ENCODE measurements at places on chromosomes 3 and 15.
A peak's percentile ranks its signal among the peaks of the same experiment; 100 is the strongest.

DNA sequence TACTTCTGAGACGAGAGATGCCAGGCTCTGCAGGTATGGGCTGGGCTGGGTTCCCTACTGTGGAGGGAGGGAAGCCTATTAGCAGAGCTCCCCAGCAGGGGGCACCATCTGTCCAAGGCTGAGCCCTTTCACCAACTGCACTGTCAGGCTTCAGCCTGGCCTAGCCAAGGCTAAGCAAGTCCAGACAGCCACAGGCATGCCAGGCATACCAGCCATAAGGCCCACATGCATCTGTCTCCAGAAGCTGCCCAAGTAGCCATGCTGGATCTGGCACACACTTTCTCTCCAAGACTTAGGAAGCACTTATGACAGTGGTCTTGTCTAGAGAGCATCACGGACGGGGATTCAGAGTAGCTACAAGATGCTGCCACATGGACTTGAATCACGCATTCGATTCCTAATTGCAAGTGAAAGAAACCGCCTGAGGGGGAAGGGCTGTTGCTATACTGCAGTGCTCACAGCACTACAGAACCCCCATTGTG is 28.3 kb downstream of the RUVBL1 start:
- H3K27ac ChIP-seq = peak overlapping the region; percentile 88
- peaks cover 24% of the 10 kb centered on the region for H3K36me3 ChIP-seq
- peak; percentile 88 for DNase-seq

DNA sequence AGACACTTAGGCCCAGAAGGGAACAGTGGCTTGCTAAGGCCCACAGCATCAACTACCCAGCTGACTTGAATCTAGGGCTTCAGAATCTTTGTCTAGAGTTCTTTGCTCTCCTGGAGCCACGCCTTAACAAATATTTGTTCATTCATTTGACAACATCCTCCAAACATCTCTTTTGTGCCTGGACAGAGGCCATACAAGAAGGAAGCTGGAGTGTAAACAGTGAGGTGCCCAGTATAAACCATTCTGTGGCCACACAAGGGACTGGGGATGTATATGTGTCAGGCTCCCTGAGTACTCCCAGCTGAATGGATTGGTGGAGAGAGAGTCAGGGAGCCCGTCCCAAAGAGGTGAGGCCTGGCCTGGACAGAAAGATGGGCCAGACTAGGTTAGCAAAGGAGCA is 3.4 kb downstream of the CIB2 start:
- no peaks in the 10 kb centered on the region for H3K27me3 ChIP-seq
- H3K4me1 ChIP-seq = peaks cover 20% of the 10 kb centered on the region
- no peak overlapping the region for H3K27ac ChIP-seq
- no peak overlapping the region for H3K4me3 ChIP-seq

DNA sequence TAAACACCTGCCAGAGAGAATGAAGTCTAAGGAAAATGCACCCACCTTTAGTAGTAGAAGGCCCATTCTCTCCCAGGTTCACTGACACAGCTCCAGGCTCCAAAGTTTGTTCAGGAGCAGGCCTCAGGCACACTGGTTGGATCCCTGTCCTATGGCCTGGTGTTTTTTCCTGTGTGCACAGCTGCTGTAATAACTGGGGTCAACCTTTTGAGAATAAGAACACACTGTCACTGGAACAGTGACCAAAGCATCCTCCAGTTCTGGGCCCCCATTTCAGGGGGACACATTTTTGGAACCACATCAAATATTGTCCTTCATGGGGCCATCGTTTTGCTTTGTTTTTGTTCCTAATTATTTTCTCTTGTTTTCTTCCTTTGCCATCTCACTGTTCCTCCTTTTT is 95.8 kb downstream of the ARNT2 start:
- no peak overlapping the region for H3K4me3 ChIP-seq
- H3K4me1 ChIP-seq = no peaks in the 10 kb centered on the region
- H3K36me3 ChIP-seq = no peaks in the 10 kb centered on the region
- no peak for DNase-seq
- no peak overlapping the region for H3K27ac ChIP-seq

DNA sequence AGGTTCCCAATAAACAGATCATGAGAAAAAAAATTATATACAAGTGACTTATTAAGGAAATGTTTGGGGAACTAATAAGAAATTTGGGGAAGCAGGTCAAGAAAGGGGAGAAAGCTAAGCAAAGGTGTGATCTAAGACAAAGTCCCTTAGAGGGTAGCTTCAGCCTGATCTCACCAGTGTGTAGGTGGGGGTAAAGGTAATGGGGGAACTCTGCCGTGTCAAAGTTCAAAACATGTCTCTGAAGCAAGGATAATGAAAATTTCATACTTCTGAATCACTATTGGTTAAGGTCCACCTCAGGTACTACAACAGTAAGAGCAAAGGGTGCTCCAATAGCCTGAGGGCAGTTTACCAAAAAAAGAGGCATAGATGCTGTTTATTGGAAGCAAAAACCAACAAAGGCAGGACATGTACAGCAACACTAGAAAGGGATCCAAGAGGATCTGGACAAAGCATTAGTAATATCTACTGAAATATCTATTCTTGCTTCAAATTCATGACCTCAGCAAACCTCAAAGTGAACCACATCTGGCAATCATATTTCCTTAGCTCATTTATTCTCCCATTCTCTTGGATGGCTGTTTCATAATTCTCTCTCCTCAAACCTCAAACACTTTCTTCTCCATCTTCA is 6.9 kb downstream of the ACAD11 start:
- no peaks in the 10 kb centered on the region for H3K36me3 ChIP-seq
- no peak overlapping the region for H3K4me3 ChIP-seq
- H3K27me3 ChIP-seq = no peaks in the 10 kb centered on the region
- H3K4me1 ChIP-seq = no peaks in the 10 kb centered on the region

Data from GM23338 (cell line).